ACHN (cell line): ENCODE measurements at places on chromosomes 7 and 10.

- no peak for DNase-seq
These were observed 83.7 kb upstream of the AFAP1L2 start for GRCh38 chr10:114487815-114488536.

DNA sequence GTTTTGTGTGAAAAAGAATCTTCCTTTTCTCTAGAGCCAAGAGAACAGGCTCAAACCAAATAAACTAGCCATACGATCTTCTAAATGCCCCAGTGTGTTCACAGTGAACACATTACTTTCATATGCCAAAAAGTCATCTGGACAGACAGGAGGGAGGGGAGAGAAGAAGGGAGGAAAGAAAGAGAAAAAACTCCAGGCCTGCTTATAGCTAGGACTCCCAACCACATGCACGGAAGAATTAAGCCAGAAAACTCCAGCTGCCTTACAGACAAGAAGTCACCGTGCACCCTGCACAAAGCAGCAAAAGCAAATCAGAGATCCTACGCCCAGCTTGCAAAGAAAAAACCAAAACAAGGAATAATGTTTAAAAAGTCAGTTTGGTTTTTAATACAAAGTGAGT is 34.3 kb downstream of the SNX8 start:
- no peak for DNase-seq

DNA sequence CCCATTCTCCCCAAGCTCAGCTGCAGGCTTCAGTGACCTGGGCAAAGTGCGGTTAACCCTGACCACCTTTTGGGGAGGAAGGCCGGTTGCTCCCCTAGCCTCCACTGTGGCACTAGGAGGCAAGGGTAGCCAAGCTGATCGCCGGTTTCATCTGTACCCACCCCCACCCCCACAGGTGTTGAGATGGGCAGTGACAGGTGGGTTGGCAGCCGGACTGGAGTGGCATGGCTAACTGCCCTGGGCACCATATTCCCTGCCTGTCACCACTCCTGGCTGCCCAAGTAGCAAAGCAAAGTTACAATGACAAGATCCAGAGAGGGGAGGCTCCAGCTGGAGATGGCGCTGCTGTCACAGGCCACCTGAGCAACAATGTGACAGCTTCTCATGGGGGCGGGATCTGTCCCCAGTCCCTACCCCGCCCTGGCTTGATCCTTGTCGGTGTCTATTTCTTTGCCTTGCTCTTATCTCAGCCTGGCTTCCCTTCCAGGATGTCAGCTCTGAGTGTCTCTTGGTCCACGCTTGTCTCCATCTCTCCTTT is 27.0 kb upstream of the BMS1 start:
- no peak for DNase-seq

GRCh38 chr10:65123120-65123519 is 1601.9 kb downstream of the REEP3 start:
- DNase-seq: no peak

GRCh38 chr7:139370301-139370942 is 10.7 kb downstream of the LUC7L2 start:
- no peak for DNase-seq

- no peak for DNase-seq
These were observed 794.0 kb upstream of the C7orf33 start for GRCh38 chr7:147796581-147796980.

DNA sequence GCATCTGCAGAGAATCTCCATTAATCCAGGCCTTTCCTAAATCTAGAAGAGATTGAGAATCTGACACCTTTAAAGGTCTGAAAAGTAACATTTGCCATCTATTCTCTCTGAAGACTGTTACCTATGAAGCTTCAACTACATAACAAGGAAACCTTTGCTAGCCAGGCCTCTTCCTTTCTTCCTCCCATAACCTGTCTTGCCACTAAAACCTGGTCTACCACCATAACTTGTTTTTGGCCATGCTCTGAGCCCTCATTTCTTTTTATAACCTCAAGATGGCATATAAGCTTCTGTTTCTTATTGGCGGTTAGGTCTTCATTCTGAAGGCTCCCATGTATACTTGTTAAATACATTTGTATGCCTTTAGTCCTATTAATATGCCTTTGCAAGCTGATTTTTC is 348.4 kb upstream of the MEOX2 start:
- no peak for DNase-seq

- no peak for DNase-seq
These were observed 58.8 kb downstream of the LANCL2 start for GRCh38 chr7:55423891-55424290.

GRCh38 chr7:11447106-11447505 is 384.9 kb downstream of the THSD7A start:
- DNase-seq: no peak

DNA sequence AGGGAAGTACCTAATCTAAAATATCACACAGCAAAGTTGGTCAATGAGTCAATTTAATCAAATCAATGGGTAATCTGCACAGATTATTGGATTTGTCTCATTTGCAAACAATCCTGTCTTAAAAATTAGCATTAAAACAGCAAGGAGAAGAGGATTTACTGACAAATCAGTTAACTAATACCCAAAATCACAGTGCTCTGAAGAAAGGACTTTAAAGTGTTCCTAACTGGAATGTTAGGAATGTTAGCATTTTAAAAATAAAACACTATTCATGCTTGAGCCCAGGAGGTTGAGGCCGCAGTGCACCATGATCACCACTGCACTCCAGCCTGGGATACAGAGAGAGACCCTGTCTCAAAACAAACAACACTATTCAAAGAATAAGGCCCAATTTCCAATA is 83.1 kb downstream of the CHCHD3 start:
- DNase-seq: peak; percentile 25

DNA sequence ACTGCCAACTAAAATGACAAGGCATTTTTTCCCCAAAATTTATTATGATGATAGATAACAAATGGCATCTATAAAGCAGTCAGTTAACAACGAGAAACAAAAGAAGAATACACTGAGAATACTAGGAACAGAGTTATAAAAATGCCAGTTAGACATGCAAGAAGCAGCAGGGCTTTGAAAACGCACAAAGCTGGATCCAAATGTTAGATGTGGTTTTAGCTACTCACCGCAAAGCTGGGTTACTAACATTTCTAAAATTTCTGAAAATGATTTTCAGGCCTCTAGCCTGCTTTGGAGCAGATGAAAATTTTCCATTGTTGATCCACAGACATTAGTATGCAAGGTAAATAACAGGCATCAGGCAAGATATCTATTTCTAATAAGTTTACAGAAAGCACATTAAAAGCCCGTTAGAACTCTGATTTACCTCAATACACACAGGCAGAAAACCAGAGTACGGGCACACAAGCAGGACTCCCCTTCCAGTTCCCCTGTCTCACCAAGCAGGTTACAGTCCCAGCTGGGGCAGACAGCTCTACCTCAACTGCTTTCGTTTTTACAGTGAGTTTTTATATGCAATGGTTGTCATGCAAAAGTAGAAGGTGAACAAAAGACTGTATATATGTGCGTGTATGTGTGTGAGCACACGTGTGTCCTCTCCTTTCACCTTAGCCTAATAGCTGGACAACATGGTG is 37.9 kb downstream of the GLI3 start:
- DNase-seq: no peak

DNA sequence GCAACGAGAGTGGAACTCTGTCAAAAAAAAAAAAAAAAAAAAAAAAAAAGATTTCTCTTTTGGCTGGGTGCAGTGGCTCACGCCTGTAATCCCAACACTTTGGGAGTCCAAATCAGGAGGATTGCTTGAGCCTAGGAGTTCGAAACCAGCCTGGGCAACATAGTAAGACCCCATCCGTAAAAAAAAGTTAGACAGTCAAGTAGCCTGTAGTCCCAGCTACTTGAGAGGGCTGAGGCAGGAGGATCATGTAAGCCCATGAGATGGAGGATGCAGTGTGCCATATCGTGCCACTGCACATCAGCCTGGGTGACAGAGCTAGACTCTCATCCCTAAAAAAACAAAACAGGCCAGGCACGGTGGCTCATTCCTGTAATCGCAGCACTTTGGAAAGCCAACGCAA is 25.2 kb downstream of the PDLIM1 start:
- no peak for DNase-seq

DNA sequence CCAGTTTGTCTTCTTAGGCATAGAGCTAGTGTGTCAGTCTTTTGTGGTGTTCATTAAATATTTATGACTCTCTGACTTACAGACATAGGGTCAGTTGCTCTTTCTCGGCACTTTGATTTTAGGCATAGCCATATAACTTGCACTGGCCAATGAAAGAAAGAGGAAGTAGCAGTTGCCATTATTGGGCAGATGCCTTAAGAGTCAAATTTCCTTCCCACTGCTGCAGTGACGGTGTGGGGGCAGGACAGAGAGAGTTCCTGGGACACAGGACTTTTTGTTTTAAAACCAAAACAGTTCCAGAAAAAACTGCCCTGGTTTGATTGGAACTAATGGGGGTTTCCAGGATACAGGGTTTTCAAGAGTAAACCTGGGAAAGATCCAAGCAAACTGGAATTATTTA is 60.2 kb upstream of the PHF14 start:
- no peak for DNase-seq

GRCh38 chr7:102175423-102176170 is 111.1 kb upstream of the SH2B2 start:
- no peak for DNase-seq

DNA sequence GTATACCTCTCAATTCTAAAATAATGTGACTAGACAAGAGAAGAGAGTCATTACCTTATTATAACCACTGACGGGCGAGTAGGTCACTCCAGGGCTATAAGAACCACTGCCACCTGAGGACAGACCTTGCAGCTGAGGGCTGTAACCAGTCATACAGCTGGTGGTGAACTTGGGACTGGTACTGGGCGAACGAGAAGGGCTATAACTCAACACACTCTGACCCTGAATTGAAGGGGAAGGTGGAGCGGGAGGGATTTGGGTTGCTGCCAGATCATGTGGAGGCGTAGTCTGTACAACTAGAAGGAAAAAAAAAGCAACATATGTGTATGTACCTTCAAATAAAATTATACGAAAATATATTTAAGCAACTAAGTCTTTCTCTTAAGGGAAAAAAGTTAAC is 3.4 kb downstream of the TMEM209 start:
- no peak for DNase-seq

- DNase-seq: no peak
These were observed 15.5 kb upstream of the CPXM2 start for GRCh38 chr10:123906884-123907652.

GRCh38 chr7:102983602-102984001 is 70.8 kb downstream of the LRRC17 start:
- no peak for DNase-seq

- no peak for DNase-seq
These were observed 59.5 kb upstream of the PDLIM1 start for GRCh38 chr10:95350219-95350829.

DNA sequence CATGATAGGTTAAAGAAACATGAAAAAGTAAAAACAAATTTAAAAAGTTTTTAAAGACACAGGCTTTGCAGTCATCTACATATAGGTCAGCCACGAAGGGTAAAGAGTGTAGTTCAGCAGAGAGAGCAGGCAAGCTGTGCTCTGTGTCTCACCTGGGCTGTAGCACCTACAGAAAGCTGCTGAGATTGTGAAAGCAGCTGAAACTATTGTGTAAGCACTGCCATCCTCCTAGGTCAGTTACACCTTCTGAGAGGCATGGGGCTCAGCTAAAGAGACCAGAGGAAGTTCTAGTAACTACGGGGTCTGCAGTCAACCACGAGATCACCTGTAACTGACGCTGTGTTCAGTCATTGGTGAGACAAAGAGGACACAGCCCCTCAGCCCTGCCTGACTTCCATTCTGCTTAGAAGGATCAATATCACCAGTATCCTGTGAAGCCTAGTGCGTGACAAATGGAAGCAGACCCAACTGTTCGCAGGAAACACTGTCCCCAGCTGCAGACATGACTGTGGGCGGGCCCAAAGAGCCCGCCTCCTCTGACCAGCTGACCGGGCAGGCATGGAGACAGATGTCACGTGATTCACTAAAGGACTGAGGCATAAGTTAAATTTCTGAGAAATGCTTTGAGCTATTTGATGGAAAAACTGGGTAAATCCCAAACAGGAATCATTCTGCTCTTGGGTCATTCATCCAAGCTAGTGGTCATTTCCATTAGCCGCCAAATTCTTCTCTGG is 87.9 kb downstream of the EBF3 start:
- DNase-seq: no peak

DNA sequence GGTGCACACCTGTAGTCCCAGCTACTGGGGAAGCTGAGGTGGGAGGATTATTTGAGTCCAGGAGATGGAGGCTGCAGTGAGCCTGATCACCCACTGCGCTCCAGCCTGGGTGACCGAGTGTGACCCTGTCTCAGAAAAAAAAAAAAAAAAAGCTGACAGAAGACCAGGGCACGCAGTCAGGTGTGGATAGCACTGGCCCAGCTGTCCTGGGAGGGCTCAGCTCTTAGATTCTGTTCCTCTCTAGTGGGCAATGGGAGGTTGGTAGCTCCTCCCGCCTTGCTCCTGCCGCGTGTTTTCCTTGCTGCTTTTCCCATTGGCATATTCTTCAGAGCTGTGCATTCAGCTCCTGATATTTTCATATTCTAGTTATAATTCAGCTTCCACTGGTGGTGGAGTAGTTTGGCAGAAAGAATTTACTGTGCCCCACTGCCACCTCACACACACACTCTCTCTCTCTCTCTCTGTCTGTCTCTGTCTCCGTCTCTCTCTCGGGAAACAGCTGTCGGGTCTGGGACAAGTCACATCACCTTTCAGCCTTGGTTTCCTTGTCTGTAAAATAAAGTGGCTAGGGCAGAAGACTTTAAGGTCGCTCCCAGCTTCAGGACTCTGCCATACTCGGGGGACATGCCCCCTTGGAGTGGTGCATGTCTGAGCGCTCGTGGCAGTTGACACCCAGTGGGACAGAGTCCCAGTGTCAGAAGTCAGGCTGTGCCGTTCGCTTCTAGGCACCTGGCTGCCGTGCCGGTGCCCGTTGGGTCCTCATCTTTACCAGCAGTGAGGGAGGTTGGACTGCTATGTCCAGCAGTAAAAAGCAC is 25.9 kb upstream of the ANKRD2 start:
- no peak for DNase-seq

- no peak for DNase-seq
These were observed 81.0 kb downstream of the CNOT4 start for GRCh38 chr7:135428879-135429278.

GRCh38 chr7:77458786-77459185 is 42.6 kb upstream of the GSAP start:
- DNase-seq: no peak

DNA sequence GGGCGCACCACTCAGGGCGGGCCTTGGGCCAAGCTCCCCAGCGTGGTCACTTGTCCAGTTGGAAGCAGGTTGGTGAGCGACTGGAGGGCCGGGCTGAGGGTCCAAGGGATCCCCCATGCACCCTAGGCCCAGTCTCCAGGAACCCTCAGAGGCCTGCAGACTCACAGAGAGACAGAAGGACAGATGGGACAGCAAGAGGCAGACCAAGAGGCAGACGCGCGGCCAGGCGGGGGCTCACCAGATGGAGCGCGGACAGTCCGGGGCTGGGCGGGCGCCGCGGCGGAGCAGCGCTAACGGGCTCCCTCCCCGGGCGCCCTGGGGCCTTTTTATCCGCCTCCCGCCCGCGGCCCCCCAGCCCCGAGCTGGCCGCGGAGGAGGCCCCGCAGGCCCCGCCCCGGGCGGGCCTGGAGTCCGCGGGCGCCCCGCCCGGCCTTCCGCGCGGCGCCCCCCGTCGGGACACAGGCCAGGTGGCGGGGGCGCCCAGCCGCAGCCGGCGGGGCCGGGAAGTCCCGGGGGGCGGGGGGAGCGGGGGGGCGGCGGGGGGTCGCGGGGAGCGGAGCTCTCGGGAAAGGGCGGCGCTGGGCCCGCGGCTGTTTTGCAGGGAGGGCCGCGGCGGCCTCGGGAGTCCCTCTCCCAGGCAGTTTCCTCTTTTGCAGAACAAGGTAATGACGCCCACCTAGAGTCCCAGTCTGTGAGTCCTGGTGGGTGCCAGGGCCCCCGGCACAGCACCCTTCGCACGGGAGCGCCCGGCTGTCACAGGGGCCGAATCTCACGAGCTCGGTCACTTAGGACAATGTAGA is at the start of gene LOXL4:
Gene LOXL4, minus strand, starts transcription at position 301 of the 800 bp plus-strand sequence. CDS start 5,175 bp downstream, outside the sequence.
- DNase-seq: peak; percentile 73
